ENCODE measurements at places on chromosomes 5 and 9.

DNA sequence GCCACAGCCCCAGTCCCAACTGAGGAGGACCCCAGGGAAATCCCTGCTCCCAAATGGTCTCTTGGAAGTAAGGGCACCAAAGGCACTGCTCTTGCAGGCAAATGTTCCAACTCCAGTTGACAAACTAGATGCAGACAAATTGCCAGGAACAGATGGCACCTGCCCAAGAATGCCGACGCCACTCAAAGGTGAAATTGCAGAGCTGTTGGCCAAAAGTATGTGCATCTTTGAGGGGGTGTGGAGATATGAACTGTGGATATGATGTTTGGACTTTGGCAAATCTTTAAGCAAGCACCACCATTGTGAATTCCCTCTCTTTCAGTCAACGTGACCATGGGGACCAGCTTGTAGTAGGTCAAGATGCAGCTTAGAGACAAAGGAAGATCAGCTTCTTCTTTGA is 12.0 kb upstream of the CPLX2 start:
- DNase-seq = no peak

DNA sequence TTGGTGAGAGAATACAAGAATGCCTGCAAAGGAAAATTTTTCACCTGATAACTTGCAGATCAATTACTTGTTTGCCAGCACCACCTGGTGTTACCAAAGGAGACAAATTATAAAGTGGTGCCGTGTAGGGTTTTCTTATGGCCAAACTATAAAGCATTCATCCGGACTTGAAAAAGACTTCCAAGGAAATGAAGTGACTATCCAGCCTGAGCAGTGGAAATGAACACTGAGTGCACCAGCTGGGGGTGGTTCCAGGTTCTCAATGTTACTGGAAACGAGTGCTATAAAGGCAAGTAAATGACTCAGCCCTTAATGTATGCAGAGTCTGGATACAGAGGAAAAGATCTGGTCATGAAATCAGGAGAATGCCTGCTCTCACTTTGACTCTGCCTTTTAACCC is 113.1 kb downstream of the DNAH5 start:
- DNase-seq = no peak

DNA sequence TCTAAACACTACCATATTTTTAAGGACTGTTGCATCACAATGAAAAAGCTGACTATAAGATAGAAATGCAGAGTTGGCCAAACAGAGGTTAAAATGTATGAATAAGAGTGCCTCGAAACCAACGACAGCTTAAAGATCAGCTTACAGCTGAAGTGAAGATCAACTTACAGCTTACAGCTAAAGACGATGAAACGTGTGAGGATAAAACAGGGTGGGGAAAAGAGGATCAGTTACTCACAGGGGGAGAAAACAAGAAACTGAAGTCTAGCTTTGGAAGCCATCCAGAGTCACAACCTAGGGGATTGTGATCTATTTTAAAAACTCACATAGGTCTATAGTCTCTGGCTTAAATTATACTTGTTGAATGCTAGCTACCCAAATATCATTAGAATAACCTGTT is 220.0 kb downstream of the SNCAIP start:
- DNase-seq = no peak

DNA sequence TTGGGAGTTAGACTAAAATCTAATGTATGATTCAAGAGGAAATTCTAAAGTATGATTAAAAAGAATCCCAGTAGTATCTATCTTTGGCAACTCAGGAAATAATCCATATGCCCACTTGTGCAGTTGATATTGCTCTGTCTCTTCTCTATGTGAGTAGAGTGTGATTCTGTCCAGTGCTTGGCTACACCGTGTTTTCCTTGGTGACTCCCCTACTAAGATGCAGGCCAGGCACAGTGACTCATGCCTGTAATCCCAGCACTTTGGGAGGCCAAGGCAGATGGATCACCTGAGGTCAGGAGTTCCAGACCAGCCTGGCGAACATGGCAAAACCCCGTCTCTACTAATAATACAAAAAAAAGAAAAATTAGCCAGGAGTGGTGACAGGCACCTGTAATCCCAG is 495.4 kb downstream of the MAT2B start:
- DNase-seq = no peak

GRCh38 chr9:68775003-68775730 is 70.1 kb downstream of the PIP5K1B start:
- no peak for DNase-seq

- DNase-seq = no peak
These were observed 474.5 kb downstream of the LRRC70 start for GRCh38 chr5:63053019-63053638.

DNA sequence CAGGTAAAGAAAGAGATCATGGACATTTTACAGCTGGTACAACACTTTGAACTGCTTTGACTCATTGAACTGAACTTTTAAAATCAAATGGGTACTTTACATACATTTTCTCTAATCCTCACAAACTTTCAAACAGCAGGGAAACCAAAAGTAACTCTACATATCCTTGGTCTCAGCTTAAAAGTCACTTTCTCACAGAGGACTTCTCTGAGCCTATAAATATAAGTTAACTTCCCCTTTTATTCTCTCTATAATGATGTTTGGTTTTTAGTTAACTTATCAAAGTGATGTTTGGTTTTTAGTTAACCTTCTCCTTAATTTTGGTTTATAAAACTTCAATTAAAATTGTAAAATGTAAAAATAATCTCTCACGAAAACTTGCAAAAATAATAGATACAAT is 209.8 kb downstream of the MCTP1 start:
- no peak for DNase-seq

DNA sequence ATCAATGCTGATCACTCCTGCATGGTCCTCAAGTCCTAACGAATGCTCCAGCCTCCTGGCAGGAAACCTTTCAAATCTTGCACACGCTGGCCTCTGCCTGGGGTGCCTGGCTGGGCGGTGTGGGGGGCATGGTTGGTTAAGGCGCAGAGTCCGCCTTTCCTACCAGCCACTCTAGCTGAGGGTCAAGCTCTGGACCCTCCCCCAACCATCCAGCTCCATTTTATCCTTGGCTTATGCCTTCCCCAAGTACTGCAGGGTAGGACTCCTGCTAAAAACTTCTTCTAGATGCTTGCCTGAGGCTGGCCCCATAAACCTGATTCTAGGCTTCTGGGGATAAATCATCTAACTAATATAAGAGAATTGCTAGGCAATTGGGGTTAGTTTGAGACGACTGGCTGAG is 808 bp upstream of the MVB12B start:
- DNase-seq = no peak

GRCh38 chr5:132253452-132254320 is 3.8 kb upstream of the PDLIM4 start:
- no peak for DNase-seq

GRCh38 chr5:32443145-32443540 is 1.4 kb downstream of the ZFR start:
- no peak for DNase-seq

- DNase-seq = no peak
These were observed 110.5 kb downstream of the ADAMTS12 start for GRCh38 chr5:33781286-33781685.

DNA sequence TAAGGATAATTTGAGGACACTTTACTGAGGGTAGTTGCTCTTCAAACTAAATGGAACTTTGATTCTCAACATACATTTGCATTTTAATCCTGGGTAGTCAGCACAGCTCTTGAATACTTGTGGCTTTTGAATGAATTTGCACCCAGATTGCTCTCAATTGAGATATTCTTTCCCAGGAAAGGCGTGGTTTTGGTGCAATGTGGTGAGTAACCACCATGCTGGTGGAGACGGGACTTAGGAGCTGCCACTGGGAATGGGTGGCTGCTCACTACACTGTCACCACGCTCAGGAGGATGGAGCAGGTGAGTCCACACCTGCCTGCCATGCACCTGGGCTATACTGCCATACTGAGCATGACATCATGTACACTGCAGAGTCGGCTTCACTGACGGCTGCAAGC is 99.2 kb downstream of the IRX1 start:
- DNase-seq = no peak

DNA sequence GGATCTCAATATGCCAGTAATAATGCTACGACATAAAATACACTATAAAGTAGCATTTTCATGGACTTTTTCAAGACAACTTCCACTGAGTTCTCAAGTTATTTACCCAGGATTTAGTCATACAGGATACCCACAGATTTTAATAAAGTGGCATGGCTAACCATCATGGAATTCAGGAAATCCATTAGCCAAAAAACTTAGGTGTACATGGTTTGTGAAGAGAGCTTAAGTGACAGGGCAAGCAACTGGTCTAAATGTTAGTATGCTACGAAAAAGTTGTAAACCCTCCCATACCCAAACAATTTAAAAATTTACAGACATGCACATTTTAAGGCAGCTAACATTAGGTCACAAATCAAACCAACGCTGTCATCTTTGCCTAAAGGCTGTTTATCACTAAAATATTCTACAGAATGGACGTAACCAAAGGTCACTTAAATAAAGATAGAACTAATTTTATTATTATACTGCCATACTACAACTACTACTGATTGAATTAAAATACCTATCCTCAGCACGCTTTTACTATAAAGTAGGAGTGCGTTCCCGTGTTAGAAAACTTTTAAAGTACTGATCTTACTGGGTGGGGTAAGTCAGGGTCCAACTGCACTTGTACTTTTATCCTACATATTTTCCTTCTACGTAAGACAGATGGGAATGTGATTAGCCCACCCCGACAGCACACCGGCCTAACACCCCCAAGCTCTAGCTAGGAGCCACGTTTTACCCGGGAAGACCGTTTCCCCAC is 1.1 kb downstream of the UBTD2 start:
- DNase-seq = no peak

DNA sequence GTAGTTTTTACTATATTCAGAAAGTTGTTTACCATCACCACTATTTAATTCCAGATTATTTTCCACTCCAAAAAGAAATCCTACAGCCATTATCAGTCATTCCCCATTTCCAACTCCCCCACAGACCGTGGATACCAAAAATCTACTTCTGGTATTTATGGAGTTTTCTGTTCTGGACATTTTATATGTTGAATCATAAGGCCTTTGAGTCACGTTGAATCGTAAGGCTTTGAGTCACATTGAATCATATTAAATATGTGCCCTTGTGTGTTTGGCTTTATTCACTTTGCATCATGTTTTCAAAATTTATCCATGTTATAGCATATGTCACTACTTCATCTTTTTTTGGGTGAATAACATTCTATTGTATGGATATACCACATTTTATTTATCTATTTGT is 454.1 kb upstream of the NUDT12 start:
- no peak for DNase-seq

DNA sequence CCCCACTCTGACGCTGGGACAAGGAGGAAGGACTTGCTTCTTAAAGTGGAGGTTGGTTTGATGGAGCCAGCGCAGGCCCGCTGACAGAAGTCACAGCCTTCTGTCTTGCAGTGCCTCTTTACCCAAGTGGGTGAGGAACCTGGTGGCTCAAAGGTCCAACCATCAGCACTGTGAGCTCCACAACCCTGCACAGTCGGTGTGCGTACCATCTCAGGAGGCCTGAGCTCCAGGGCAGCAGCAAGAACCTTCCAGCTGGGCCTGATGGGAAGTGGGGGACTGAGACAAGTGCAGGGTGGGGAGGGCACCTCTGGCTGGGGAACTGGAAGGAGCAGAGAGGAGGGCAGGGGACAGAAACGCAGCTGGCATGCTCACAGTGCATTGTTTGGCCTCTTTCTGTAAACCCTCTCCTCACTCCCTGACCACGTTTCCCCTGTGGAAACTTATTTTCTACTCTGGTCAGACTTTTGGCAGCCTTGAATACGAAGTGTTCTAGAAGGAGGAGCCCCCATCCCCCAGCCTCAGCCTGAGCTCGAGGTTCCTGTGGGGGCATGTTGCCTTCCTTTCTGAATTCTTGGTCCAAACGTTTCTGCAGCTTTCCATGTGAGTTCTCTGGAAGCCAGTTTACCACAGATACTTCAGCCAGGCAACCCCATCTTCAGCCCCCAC is 178.5 kb upstream of the PITX1 start:
- no peak for DNase-seq

DNA sequence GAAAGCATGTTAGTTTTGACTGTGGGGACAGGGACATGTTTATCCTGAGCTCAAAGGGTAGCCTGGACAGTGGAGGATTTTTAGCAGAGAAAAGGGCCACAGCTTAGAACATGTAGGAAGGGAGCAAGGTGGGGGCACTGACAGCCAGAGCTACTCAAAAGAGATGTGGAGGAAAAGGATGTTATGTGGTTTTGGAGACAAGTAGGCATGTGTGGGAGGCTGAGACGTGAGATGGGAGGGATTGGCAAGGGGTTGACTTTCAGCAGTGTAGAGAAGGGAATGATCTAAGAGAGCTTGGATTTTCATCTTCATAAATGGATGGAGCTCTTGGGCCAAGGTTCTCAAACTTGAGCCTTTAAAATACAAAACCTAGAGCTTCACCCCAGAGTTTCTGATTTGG is 24.0 kb downstream of the SYK start:
- DNase-seq = no peak

GRCh38 chr5:72209147-72210115 is 102.2 kb downstream of the MAP1B start:
- no peak for DNase-seq

GRCh38 chr5:150066901-150067396 is 19.4 kb downstream of the CSF1R start:
- no peak for DNase-seq

All from stimulated activated CD8-positive, alpha-beta memory T cell treated with anti-CD3 and anti-CD28 coated beads, Interleukin-4, amount 100 ng/mL, for 4 hours (primary cell).